ENCODE measurements at places on chromosomes 7 and 10. TPM values are rescaled to one million over a fixed set of nuclear protein-coding genes. Genes with fewer than 3 reads are reported as not detected.

Gene TMEM184A
- 9.8 TPM for total RNA-seq

Gene CACNB2
- total RNA-seq, result 3.8 TPM

Gene ACTR3C
- 23.4 TPM for total RNA-seq

Gene HOXA10
- total RNA-seq, result 98.8 TPM

Gene IL15RA
- 3.7 TPM for total RNA-seq

Gene CALML5
- total RNA-seq, result not detected

Gene STAMBPL1
- 6.8 TPM for total RNA-seq

Gene ANXA8
- total RNA-seq, result 0.18 TPM

Gene TEX47
- total RNA-seq, result not detected

Gene HHEX
- 5.3 TPM for total RNA-seq

Gene VKORC1L1
- total RNA-seq, result 14.6 TPM

Gene HKDC1
- total RNA-seq, result 9.2 TPM

Gene GNAT3
- total RNA-seq, result not detected

Gene BBS9
- 38.3 TPM for total RNA-seq

Gene NPC1L1
- total RNA-seq, result 1.2 TPM

Gene PTPN20
- total RNA-seq, result 3.6 TPM

Gene ARHGAP12
- total RNA-seq, result 46.0 TPM

Gene HTR5A
- not detected for total RNA-seq

Gene ZNF789
- 19.8 TPM for total RNA-seq

Gene HMX3
- 0.82 TPM for total RNA-seq

Gene ZPBP
- 0.88 TPM for total RNA-seq

Gene GIMAP6
- total RNA-seq, result 18.9 TPM

Gene SUN3
- total RNA-seq, result not detected

Gene DEPP1
- total RNA-seq, result 40.5 TPM

Gene SYT15
- 2.7 TPM for total RNA-seq

Gene MYPN
- total RNA-seq, result 20.4 TPM

Gene CHAT
- total RNA-seq, result not detected

Gene ASZ1
- not detected for total RNA-seq

Gene TAC1
- 1.1 TPM for total RNA-seq

Gene NODAL
- not detected for total RNA-seq

Gene OPN1SW
- not detected for total RNA-seq

Gene PNLIP
- total RNA-seq, result 0.12 TPM

Gene LBX1
- 1.5 TPM for total RNA-seq

All from metanephros (tissue), 2 donors.